ENCODE measurements at places on chromosomes 3 and 15.

DNA sequence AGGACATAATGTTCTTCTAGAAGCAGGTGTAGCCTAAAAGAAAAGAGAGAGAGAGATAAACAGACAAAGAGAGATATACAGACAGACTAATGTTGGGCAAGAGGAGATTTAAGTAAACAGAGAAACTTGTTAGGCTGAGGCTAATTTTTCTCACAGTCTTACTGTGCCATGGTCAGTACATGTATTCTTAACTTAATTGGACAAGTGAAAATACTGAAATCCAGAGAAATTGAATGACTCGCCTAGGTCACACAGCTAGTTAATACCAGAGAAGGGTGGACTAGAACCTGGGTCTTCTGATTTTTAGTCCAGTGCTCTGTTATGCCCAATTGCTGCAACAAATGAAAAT lies 6.7 kb upstream of the ZNF609 start:
- DNase-seq = no peak

GRCh38 chr3:15629860-15630597 lies 28.5 kb downstream of the BTD start:
- no peak for DNase-seq

DNA sequence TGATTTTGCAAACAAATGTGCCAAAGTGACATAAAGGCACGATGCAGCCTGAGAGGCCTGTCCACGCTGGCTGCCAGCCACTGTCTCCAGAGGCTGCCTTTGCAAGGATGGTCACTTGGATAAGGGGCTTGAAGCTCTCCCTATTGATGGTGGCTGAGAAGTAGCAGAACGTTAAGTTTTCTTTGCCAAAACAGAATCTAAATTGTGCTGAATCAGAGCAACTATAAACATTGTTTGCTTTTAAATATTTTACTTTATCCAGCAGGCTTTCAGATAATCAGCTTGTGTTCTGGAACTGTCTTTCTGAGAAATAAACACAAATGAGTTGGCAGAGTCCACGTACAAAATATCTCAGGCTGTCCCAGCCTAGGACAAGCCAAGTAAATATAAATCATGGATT lies 23.8 kb upstream of the CNBP start:
- DNase-seq = no peak

DNA sequence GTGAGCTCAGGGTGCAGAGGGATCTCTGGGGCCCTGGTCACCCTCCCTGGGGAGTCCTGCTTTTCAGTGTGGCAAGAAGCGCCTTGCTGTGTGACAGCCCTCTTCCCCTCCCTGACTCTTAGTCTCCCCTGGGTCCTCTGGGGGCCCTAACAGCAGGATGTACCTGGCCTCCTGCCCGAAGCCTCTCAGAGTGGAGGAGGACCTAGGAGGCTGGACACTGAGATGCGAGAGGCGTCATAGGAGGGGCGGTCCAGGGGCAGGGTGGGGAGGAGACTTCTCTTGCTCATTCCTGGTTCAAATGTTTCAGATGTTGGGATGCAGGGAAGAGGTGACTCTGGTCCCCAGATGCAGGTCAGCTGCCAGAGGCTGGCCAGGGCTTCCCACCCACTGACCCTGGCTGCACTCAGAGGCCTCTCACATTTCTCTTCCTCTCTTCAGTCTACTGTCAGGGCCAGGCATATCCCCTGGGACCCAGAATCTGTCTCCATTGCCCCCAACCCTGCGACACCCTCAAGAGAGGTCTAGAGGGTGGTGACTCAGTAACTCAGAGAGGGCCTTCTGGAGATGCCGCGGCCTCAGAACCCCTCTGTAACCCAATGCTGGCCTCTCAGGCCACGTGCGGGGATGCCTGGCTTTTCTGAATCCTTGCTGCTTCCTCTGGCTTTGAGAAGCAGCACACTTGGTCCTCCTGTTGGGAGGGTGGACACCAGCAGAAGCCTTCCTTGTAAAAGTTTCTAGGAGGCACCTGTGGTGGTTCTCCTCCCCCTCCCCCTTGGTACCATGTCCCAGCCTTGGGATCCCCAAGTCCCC lies 25.9 kb downstream of the SNX33 start:
- DNase-seq = no peak

DNA sequence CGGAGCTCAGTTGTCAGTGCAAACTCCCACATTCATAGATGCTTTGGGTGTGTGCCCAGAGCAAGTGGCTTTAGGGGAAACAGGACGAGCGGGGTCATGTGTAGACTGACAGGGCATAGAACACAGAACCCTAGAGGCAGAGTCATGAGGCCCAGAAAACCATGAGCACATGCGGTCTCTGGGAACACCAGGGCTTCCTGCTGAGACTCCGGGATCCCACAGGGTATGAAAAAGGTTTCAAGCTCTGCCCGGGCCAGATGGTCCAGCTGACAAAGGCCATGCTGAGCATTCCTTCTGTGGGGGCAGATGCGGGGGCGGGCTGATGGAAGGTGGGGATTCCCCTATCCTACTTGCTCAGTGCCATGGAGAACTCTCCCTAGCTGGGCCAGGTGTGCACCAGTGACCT lies 44.8 kb downstream of the ROPN1B start:
- DNase-seq = no peak

DNA sequence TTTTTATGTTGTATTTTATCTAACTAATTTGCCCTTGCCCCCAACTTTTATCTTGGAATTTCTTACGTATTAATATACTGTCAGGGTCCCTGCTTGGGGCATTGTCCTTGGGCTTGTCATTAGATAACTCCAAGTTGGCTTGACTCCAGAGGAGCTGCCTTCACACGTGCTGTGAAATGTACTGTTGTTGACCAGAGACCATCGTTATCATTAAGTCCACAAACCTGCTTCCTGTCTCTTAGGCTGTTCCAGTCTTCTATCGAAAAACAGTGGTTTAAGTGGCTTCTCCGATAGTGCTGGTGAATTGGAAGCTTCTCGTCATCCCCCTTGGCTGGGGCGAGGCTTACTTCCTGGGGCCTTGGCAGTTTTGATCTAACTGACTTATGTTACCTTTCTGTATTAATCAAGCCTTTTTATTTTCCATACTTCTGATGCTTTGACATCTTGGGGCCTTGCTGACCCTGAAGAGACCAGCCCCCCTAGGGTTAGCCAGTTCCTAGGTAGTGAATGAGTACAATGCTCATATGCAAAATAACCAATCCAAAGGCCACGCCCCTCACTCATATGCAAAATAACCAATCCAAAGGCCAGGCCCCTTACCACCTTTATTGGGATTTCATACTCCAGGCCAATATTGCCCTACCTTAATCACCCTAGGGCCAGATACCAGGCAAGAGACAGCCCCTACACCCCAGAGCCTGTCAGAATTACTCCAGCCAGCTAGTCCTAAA lies 164.5 kb downstream of the IGF1R start:
- DNase-seq = no peak

DNA sequence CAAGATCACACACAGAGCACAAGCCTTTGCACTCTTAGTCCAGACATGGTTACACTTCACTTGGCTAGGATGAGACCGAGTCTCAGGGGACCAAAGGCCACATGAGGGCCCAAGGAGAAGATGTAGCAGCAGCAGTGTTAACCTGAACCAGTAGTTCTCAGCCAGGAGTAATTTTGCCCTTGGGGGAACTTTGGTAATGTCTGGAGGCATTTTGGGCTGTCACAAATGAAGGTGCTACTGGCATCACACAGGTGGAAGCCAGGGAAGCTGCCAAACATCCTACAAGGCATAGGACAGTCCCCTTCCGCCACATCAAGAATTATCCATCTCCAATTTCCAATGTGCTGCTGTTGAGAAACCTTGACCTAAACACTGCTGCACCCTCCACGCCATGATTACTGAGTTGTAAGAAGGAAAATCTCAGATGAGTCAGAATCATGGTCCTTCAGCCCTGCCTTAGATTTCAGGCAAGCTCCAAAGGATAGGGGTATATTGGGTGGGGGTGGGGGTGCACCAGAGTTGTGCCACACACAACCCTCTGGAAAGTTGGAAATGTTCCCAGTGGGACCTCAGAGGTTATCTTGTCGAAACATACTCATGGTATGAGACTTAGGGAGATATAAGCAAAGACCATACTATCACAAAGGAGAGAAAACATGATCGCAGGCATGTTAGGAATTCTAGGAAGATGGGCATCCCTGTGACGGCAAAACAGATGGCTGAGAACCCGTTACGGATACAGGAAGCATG lies 36.2 kb downstream of the SEMA5B start:
- no peak for DNase-seq

- DNase-seq = no peak
Measured at GRCh38 chr3:52068730-52069129, 12.4 kb upstream of the DUSP7 start.

- no peak for DNase-seq
Measured at GRCh38 chr15:58551084-58551763, 119.4 kb downstream of the LIPC start.

DNA sequence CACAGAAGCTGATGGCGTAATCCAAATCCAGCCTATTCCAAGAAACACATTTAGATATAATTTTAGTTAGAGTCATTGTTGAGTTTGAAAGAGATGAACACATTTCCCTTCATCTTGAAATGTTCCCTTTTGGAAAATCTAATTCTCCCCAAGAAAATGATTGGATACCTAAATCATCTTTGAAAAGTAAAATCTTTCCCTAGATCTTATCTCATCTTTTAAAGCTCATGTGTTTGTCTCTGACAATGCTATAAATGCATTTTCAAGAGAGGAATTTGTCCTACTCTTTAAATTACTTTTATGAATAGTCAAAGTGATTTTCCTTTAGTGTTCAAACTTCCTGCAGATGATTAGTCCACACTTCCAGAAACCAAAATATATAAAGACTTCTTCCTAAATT lies 82.6 kb upstream of the CNTN6 start:
- DNase-seq = no peak

GRCh38 chr3:129442486-129442885 lies 2.5 kb downstream of the IFT122 start:
- no peak for DNase-seq

DNA sequence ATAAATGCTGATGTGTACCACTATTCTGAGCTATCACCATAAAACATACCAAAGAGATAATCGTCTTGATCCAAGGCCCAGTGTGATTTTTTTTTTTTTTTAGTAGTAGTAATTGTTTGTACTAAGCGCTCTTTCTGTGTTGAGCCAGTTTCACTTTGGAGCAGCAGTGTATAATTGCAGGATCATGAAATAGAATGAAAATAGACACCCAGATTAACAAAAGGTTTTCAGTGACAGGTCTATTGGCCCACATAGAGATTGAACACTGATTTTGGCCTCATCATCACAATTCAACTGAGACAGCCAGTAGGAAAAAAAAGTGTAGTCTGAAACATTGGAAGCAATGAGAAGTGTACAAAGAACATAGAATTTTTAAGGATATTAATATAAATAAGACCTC lies 749.8 kb downstream of the NAALADL2 start:
- no peak for DNase-seq

GRCh38 chr15:66145726-66146182 lies 107.8 kb downstream of the MEGF11 start:
- no peak for DNase-seq

GRCh38 chr3:122975163-122975923 lies 52.2 kb downstream of the SEMA5B start:
- DNase-seq = no peak

DNA sequence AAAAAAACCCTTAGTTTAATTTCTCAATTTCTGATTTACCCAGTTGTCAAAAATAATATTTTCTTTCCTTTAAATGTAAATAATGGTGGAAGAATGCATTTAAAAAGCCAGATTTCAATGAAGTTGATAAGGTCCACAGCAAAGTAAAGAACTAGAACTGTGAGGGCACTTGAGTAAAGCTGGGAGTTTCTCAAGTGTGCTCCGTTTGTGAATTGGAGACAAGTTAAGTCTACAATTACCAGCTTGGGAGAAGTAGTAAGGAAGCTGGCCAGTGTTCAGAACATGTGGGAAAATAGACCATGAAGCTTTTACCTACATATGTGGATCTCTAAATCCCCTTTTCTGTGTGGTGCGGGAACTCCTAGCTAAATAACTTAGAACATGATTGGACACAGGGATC lies 239.4 kb downstream of the OXSM start:
- no peak for DNase-seq

GRCh38 chr3:33982269-33982798 lies 183.9 kb downstream of the PDCD6IP start:
- DNase-seq = no peak

DNA sequence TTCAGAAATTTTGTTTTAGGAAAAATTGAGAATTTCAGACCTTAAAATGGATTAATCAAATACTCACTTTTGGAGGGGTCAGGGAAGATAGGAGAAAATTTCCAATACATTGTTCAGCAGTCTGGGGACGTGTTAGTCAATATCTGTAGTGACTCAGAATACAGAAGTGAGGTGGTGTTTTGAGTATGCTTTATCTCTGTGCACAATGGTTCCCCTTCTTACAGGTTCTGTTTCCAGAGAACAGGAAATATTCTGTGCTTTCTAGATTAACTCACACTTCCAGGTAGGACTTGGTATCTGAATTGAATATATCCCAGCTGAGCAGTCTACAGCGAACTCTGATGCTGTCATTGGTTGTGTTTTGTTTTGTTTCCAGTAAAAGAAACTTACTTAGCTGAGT lies 30.7 kb upstream of the CCDC54 start:
- no peak for DNase-seq

DNA sequence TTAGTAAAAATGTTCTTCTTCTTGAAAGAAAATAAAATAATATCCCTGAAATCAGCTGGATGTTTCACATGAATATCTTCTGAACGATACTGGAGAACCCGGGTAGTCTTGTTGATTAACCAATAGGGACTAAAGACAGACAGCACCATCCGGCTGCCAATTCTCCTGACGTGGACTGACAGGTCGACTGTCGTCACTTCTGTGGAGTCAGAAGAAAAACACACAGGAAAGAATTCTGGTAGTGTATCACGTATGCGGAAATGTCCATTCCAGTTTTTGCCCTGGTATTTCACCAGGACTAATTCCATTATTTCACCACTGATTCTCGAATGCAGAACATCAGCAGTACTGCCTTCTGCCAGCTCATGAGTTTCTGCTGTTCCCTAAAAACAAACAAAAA lies 144.6 kb downstream of the VPS13C start:
- no peak for DNase-seq

DNA sequence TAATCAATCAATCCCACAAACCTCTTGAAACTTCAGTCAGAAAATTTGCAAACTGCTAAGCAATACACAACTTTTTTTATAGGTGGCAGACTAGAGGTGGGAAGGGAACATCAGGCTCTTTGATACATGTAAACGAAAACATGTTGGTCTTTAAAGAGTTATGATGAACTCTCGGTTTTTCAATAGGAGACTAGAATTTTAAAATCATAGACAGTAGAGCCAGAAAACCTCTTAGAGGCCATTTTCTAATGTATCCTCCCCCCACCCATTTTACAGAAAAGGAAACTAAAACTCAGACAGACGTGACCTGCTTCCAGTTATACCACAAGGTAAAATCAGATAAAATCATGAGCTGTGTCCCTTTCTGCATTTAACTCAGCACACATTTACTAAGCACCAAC lies 179.1 kb upstream of the LPP start:
- no peak for DNase-seq

- DNase-seq = no peak
Measured at GRCh38 chr3:197507081-197507480, 48.7 kb downstream of the BDH1 start.

DNA sequence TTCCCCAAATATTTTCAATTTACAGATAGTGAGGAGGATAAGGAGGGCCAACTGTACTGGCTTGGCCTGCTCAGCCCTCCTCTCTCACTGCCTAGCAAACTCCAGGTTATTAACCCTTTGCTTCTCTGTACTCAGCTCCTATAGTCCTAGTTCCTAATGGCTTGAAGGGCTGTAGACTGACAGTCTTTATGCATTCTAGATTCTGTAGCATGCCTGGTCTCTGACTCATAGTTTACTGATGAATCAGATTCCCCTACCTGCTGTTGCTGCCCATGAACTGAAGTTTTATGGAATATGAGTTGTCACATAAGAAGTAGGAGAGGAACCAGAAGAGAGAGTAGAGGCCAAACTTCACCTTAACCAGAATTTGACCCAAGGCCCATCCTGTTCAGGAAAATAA lies 27.1 kb upstream of the MAP3K13 start:
- no peak for DNase-seq

All from stimulated activated CD8-positive, alpha-beta memory T cell treated with anti-CD3 and anti-CD28 coated beads, Interleukin-2, amount 100 ng/mL, for 48 hours (primary cell).